Foreskin fibroblast (primary cell): ENCODE measurements at places on chromosomes 11 and 22.

DNA sequence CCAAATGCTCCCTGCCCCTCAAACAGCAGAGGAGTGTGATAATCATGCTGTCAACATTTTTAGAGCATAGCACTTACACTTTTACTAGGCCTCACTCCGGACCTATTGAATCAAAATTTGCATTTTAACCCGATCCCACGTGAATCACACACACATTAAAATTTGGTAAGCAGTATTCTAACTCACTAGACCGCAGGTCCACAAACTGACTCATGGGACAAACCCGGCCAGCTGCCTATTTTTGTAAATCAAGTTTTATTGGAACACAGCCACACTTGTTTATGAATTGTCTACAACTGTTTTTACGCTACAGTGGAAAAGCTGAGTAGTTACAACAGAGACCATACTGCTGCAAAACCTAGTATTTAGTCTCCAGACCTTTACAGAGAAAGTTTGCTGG lies 43.3 kb downstream of the SNX19 start:
- DNase-seq = peak; percentile 66

DNA sequence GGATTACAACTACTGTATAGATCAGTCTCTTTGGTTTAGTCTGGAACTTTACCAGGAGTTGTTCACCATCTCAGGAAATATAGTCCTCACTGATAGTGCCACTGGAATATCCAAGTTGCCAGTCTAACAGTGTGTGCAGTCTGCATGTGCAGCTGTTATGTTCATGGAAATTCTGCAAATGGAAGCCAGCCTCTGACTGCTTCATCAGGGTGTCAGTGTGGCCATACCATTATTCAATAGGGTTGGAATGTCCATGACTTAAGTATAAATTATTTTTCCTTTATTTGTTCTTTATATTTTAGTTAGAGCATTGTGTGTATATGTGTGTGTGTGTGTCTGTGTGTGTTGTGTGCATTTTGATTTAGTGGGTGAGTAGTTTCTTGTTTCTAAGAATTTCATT lies 51.8 kb downstream of the C11orf96 start:
- DNase-seq = no peak

DNA sequence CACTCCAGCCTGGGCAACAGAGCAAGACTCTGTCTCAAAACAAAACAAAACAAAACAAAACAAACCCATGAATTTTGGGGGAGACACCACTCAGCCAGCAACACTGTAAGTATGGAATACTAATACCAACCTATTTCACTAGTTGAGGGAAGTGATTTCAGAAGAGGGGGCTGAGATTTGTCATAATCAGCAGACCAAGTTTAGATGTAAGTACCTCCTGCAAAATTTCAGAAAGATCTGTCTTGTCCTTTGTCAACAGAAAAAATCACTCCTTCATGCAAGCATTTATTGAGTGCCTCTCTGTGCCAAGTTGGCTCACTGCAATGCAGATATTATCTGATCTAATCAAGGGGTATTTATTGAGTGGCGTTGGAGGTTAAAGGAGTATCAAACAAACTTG lies 23.4 kb upstream of the ADA2 start:
- no peak for DNase-seq

GRCh38 chr11:19455731-19456130 lies 215.0 kb upstream of the E2F8 start:
- peak; percentile 29 for DNase-seq
